Fibroblast of villous mesenchyme (primary cell): ENCODE measurements at places on chromosomes 6 and 20. TPM values are rescaled to one million over a fixed set of nuclear protein-coding genes. Genes with fewer than 3 reads are reported as not detected.
A peak's percentile ranks its signal among the peaks of the same experiment; 100 is the strongest.

GRCh38 chr20:53899351-53900167 is 170.8 kb downstream of the BCAS1 start:
- peak; percentile 80 for DNase-seq

GRCh38 chr6:79756496-79756895 is 125.4 kb downstream of the SH3BGRL2 start:
- peak; percentile 3 for DNase-seq

DNA sequence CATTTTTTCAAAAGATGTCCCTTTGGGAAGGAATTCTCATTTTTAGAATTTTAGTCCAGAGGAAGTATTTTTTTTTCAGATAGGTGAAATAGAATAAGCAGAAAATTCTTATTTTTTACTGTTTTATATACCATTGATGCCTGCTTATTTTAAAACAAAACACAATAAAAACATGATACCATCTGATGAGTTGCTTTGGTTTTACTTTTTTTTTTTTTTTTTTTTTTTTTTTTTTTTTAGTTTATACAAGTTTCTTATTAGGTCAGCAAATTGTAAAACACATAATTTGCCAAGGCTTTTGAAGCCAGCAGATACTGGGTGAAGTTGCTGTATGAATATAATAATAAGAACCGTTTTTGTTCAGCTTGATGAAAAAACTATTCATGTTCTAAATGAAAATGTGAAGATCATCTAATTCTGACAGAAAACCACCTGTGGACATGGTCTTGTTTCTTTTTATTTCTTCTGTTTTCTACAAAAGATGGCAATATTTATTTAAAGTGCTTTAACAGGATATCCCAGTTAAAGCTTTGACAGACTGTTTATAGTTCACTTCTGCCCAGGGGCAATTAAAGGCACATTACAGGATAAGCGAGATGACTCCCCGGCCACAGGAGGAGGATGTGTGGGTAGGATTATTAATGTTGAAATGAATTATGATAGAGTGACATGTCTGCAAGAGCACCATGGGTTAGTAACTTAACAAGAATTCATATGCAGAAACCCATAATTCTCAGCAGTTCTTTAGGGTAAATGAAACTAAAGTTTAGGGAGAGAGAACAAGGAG is 31.1 kb downstream of the MYB start:
- DNase-seq: peak; percentile 88

DNA sequence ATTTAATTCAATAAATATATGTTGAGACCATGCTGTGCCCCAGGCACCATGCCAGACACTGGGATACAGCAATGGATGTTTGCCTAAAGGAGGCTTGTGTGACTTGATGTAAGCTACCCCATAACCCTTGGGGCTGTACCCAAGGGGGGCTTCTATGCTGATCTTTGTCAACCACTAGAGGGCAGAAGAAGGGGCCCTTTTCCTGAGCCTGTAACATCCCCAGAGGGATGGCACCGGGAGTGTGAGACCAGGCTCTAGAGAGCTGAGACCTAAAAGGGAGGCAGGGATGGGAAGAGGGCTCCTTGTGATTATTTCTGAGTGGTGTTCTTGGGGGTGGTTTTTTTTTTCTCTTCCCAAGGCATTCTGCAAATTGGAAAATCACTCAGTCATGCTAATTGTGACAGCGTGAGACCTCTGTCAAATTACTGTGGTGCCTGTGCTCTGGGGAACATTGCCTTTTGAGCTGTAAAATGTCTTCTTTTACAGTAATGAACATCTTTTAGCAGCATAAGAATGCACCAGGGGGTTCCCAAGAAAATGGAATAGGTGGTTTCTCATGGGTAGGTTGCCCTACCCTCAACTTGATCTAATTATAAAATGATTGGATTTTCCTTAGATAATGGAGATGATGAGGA is 138.7 kb upstream of the SLC24A3 start:
- DNase-seq: no peak

GRCh38 chr6:897528-898207 is 204.7 kb upstream of the EXOC2 start:
- no peak for DNase-seq

Gene VIP
- not detected in 2 replicates for total RNA-seq

DNA sequence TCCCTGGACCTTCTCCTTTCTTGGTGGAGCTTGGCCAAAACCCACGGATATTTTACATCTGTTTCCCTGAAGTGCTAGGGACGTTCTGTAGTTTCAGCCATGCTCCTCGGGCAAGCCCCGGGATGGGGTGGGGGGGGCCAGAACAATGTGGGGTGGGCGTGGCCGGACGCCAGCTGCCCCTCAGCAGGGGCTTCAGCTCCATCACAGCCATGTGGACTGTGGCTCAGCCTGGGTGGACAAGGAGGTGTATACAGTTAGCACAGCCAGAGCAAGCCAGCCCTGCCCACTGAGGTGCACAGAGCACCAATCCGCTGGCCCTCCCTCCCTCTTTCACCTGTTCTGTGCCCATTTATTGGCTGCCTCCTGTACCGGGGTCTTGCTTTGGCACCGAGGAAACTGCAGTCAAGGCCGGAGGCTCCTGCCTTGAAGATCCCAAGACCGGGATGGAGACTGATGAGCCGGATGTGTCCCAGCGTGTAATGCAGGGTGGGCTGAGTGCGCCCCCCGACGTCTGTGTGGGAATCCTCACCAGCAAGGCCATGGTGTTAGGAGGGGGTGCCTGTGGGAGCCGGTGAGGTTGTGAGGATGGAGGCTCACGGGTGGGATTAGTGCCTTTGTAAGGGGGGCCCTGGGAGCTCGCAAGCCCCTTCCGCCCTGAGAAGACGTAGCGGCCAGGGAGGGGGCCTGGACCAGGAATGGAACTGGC is 28.0 kb downstream of the FRMD1 start:
- peak; percentile 33 for DNase-seq

Gene BPIFB4
- not detected in 2 replicates for total RNA-seq

GRCh38 chr20:25044660-25045342 is 13.1 kb downstream of the ACSS1 start:
- no peak for DNase-seq

Gene LHFPL5
- not detected in 2 replicates for total RNA-seq

- DNase-seq: no peak
These were observed 3.6 kb downstream of the MYCT1 start for GRCh38 chr6:152701081-152701862.

DNA sequence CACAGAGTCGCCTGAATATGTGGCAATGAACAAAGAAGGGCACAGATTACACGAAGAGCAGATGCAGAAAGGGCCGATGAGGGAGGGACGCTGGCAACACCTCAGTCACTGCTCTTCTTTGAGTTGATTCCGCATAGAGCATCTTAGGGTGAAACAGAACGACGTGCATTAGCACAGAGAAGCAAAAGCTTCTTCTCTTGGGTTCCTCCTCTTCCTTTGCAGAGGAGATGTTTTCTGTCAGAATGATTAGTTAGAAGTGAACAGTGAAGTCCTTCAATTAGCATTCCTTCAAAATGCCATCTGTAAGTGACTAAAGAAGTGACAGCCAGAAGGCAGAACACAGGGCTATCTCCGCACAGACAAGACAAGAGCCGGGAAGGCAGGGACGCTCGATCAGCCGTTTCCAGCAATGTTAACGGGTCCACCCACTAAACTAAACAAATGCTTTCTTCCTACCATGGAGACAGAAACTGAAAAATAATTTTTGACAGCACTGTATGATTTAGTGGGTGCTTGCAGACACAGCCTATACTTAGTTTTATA is 219.8 kb upstream of the AGPAT4 start:
- DNase-seq: no peak

Gene POU3F2
- total RNA-seq: not detected in 2 replicates

GRCh38 chr6:143279385-143279784 is 171.1 kb downstream of the ADAT2 start:
- no peak for DNase-seq

Gene SLC35F1
- total RNA-seq: under 0.01 TPM in 1 of 2 replicates, not detected in the other

Gene EFCAB8
- 0.32 and 1.3 TPM in 2 replicates for total RNA-seq

- DNase-seq: no peak
These were observed 35.2 kb downstream of the XRN2 start for GRCh38 chr20:21338291-21338690.

DNA sequence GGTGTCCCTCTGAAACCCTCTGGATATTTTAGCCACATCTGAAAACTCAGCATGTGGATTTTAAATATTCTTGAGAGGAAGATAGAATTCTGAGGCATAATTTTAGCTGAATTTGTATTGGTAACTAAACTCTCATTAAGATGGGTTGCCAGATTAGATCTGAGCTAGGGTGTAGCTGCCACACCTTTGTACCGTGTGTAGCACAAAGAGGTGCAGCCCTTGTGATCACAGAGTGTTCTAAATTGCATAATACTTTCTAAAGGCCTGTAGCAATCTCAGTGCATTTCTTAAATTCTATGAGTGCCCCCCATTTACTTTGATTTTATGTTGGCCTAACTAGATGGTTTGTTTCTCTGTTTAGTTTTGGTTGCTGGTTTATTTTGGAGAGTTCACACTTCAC is 53.0 kb downstream of the FLRT3 start:
- no peak for DNase-seq

DNA sequence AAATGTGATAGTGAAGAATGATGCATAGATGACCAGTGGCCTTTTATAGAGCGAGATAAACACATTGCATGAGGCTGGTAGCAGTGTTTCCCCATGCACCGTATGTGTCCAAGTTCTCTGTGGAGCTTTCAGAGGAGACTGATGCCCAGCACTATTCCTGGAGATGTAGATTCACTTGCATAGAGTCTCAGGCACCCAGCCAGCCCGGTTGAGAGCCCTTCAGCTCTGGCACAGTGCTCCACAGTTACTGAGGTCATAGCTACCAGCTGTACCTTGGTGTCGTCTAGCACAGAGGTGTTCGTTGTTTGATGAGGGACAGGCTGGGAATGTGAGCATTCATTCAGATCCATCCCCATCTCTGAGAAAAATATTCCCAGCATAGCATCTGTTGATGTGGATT is 328.9 kb downstream of the FARS2 start:
- DNase-seq: no peak

DNA sequence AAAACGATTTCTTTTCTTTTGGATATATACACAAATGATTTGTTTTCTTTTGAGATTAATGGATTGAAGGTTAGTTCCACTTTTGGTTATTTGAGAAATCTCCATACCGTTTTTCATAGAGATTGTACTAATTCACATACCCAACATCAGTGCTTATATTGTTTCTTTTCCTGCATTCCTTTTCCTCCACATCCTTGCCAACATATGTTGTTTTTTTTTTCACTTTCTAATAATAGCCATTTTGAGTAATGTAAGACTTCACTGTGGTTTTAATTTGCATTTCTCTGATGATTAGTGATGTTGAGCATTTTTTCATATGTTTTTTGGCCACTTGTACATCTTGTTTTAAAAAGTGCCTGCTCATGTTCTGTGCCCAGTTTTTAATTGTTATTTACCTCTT is 846.4 kb upstream of the EYS start:
- no peak for DNase-seq

Gene SNRPB
- 146 and 153 TPM in 2 replicates for total RNA-seq

Gene PLAGL2
- total RNA-seq: 3.9 and 4.3 TPM in 2 replicates

Gene SIM1
- not detected in 2 replicates for total RNA-seq

Gene ZNF337
- 10.6 and 13.0 TPM in 2 replicates for total RNA-seq

- no peak for DNase-seq
These were observed 622.3 kb upstream of the ARID1B start for GRCh38 chr6:156154896-156155295.

Gene ACSS1
- 1.6 and 3.5 TPM in 2 replicates for total RNA-seq

Gene CLDN20
- total RNA-seq: not detected in 2 replicates
